ENCODE measurements at places on chromosomes 5 and 9.

GRCh38 chr5:82584631-82585030 is 306.5 kb upstream of the RPS23 start:
- no peak for DNase-seq

GRCh38 chr9:132894346-132894745 is 15.6 kb downstream of the SPACA9 start:
- no peak for DNase-seq

- DNase-seq, result peak; percentile 62
These were observed 73.1 kb downstream of the STK10 start for GRCh38 chr5:172114875-172115422.

DNA sequence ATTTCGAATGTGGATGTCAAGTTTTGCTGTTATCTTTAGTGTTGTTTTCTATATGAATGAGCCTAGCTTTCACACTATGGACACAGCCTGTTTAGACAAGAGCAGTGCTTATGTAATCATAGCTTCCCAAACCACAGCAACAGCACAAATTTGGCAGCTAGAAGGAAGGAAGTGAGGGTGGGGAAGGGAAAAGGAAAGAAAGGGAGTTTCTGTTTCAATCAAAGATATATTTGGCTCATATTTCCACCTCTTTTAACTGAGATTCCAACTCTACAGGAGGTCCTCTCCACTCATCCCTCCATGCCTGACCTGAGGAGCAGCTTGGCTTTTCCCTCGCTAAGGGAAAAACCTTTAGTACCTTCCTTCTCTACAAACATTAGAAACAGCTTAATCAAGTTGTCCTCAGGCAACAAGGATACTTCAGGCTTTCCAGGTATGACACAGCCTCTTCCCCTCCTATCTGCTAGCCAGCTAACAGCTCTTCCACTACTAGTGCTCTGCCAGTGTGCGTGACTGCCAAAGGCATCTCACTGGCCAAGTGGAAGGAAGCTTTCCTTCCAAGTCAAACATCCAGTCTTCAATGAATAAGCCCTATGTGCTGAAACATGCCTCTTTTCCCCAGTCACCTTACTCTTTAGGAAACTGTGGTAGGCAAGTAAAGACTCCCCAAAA is 268.6 kb upstream of the PTGER4 start:
- no peak for DNase-seq

- no peak for DNase-seq
These were observed 366.0 kb downstream of the HTR1A start for GRCh38 chr5:63596254-63596653.

DNA sequence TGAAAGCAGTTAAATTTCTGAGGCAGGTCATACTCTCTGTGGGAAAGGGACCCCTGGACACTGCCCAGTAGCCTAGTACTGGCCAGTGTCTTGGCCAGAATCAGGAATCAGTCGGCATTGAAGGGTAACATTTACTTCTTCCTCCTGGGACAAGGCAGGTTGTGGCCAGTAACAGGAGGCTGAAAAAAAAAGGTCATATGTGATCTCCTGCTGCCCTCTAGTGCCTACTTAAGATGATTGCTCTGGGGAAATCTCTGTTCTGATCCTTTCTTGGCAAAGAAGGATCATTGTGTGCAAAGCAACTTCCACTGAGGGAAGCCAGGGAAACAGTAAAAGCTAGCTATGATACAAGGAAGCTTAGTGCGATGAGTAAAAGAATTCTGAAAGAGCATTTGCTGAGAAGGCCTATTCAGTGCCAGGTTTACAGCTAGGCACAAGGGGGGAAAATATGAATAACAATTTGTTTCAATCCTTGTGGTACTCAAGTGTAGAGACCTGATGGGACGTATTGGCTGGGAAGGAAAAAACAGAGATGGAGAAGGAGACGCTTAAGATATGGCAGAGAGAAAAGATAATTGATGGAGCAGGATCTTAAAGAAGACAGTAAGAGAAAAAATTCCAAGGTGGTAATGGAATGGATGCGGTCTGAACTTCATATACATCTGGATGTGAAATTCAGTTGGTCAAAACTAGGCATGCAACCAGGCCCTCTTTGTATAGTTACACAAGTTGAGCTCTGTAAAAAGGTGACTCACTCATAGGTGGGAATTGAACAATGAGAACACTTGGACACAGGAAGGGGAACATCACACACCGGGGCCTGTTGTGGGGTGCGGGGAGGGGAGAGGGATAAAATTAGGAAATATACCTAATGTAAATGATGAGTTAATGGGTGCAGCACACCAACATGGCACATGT is 25.8 kb upstream of the TRIM32 start:
- DNase-seq, result no peak
